ENCODE measurements at places on chromosomes 6 and 20. TPM values are rescaled to one million over a fixed set of nuclear protein-coding genes. Genes with fewer than 3 reads are reported as not detected.
A peak's percentile ranks its signal among the peaks of the same experiment; 100 is the strongest.

GRCh38 chr6:140572129-140572528 lies 1197.7 kb upstream of the CITED2 start:
- H3K4me1 ChIP-seq: peaks cover 14% of the 10 kb centered on the region
- H3K4me3 ChIP-seq: no peak overlapping the region
- H3K36me3 ChIP-seq: no peaks in the 10 kb centered on the region
- no peak for DNase-seq

- no peaks in the 10 kb centered on the region for H3K4me1 ChIP-seq
- H3K27me3 ChIP-seq: no peaks in the 10 kb centered on the region
- no peak overlapping the region for H3K27ac ChIP-seq
- no peak overlapping the region for H3K4me3 ChIP-seq
Observed at GRCh38 chr6:147906361-147906760, 397.9 kb downstream of the SAMD5 start.

- no peaks in the 10 kb centered on the region for H3K36me3 ChIP-seq
- no peak overlapping the region for H3K4me3 ChIP-seq
- no peaks in the 10 kb centered on the region for H3K4me1 ChIP-seq
- no peak for DNase-seq
Observed at GRCh38 chr6:47057830-47058540, 15.9 kb upstream of the ADGRF1 start.

DNA sequence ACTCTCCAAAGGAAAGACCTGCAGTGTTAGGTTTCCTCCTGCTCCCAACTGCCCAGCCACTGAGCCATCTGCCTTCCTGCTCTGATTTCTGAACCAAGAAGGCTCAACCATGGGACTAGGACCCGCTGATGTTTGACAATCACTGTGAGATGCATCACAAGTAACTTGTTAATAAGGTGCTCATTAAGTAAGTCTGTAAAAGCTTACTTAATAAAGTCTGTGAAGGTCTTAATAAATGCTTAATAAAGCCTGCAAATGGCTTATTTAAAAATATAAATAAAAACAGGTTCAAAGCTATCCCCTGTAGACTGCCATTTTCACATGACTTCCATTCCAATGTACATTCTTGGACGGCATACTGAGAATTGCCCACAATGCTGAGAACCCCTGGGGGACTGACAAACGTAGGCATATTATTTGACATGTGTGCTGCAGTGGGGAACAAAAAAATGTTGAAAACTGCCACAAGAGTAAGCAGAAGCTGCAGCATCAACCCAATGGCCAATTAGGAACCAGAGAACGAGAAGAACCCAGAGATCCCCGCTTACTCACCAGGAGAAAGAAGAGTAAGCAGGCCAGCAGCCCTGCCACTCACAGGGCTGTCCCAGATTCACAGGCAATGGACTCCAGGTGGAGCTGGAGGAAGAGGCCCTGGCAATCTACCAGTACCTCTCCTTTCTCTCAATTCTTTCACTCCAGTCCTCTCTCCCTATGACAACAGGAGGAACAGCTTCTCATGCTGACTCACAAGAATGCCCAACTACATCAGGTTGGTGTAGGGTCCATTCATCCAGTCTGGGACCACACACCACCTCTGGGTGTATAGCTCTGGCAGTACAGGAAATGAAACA lies 19.5 kb downstream of the KIF13A start:
- H3K27ac ChIP-seq: no peak overlapping the region
- no peak for DNase-seq
- no peak overlapping the region for H3K4me3 ChIP-seq
- no peaks in the 10 kb centered on the region for H3K36me3 ChIP-seq

GRCh38 chr6:104607501-104607900 lies 252.2 kb downstream of the HACE1 start:
- peaks cover 6% of the 10 kb centered on the region for H3K27me3 ChIP-seq
- H3K27ac ChIP-seq: no peak overlapping the region
- no peaks in the 10 kb centered on the region for H3K36me3 ChIP-seq
- H3K4me3 ChIP-seq: peak overlapping the region; percentile 52
- DNase-seq: no peak

DNA sequence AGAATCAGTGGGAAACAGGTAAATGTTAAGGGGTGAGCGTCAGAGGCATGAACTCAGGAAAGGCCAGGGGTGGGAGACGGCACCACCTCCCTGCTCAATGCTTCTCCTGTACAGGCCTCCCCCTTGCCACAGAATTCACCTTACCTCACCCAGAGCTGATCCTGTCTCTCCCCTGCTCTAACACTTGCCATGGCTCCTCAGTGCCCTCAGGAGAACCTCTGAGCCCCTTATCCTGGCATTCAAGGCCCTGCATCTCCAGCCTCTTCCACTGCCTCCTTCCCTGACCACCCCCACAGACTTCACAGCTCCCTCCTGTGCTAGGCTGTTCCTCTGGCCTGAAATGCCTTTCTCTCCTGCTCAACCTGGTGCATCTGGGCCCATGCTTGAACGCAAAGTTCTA lies 33.9 kb downstream of the BPIFB1 start:
- no peaks in the 10 kb centered on the region for H3K36me3 ChIP-seq
- H3K27me3 ChIP-seq: no peaks in the 10 kb centered on the region
- H3K4me3 ChIP-seq: no peak overlapping the region
- no peak overlapping the region for H3K27ac ChIP-seq
- no peaks in the 10 kb centered on the region for H3K4me1 ChIP-seq

The HTR1B gene
- total RNA-seq: not detected

GRCh38 chr6:150352321-150353296 lies 16.2 kb upstream of the IYD start:
- H3K4me3 ChIP-seq: no peak overlapping the region
- H3K27ac ChIP-seq: no peak overlapping the region
- no peaks in the 10 kb centered on the region for H3K36me3 ChIP-seq
- H3K4me1 ChIP-seq: no peaks in the 10 kb centered on the region
- DNase-seq: no peak

DNA sequence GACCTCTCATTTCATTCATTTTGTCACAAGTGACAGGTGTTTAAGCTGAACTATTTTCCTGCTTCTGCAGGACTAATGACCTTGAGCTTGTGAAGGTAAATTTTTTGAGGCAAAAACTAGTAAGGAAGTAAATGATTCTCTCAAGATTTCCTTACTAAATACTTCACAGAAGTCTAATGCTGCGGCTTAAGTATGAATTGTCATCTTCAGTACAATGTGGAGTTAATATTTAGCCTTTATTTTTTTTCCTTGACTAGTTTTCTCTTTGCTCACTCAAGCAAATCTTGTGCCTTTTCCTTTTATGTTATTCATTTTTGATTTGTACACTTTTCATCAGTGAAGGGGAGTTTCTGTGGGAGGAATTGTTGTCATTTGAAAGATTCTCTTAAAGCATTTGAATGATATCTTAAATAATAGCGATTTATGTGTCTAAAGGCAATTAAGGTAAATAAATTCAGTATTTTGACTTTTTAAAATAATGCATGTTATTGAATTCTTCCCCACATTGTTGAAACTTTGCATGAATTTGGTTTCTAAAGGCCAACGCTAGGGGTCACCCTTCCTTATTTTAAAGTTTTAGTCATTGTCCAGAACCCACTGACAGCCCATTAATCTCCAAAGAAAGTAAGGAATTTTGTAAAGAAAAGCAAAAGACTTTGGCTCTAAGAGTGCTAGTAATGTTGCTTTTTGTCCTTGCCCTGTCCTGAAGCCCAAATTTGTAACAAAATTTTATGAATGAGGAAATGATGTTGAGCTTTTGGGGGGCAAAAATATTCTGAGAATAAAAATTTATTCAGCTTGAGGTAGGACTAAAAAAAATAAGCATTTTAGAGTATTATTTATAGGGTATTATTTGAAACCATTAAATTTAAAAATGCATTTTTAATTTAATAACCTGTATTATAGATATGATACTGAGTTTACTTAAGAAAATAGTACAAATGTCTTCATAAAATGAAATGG lies 157.4 kb upstream of the LAMA2 start:
- peaks cover 40% of the 10 kb centered on the region for H3K27me3 ChIP-seq
- DNase-seq: peak; percentile 11
- peaks cover 4% of the 10 kb centered on the region for H3K4me1 ChIP-seq

DNA sequence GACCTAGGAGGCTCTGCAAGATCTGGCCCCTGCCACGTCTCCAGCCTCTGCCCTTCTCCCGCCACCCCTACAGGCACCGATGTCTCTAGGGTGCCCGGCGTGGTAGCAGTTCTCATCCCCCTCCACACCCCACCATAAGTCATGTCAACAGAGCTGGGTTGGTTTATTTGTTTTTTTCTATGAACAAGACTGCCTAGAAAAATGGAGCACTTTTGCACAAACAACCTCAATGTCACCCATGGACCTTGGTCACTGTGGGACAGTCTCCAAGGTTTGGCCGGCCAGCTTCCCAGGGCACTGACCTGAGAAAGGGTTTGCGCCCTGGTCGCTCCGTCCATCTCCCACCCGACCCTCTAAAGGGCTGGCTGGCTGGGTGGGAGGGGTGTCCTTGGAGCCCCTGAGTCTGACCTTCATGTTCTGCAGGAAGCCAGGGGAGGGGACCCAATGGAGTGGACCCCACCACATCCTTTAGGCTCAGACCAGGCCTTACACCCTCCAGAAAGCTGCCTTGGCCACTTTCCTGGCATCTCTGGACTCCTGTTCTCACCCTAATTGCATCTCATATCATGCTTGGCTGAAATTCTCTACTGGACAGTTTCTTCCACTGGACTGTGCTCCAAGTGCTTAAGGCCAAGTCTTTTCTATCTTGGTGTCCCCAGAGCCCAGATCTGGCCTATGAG lies 104.8 kb upstream of the PTPN1 start:
- no peak overlapping the region for H3K27ac ChIP-seq
- no peaks in the 10 kb centered on the region for H3K4me1 ChIP-seq
- no peaks in the 10 kb centered on the region for H3K36me3 ChIP-seq
- no peak overlapping the region for H3K4me3 ChIP-seq
- DNase-seq: no peak
- no peaks in the 10 kb centered on the region for H3K27me3 ChIP-seq

The SMOC2 gene
- not detected for total RNA-seq

GRCh38 chr20:64025826-64026412 lies 10.1 kb upstream of the C20orf204 start:
- H3K36me3 ChIP-seq: peaks cover 22% of the 10 kb centered on the region
- peaks cover 4% of the 10 kb centered on the region for H3K4me1 ChIP-seq
- H3K4me3 ChIP-seq: no peak overlapping the region
- no peaks in the 10 kb centered on the region for H3K27me3 ChIP-seq
- DNase-seq: no peak
- H3K27ac ChIP-seq: no peak overlapping the region

The EYS gene
- total RNA-seq: not detected

DNA sequence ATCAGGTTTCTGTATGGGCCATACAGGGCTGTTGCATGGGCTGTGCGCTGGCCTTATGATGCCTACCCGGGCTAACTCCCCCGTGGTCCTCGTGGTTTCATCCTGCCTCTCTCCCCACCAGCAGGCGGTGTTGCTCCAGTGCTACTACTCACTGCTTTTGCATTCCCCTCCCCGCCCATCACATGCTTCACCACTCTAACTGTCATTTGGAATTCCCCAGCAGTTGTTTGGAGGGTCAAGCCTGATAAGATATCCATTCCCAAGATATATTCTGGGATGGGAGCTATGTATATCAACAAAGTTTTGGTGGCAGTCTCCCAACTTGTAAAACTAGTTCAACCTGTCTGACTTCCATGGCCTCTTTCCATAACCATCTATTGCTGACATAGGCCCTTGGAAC lies 233.2 kb upstream of the SOX4 start:
- no peak for DNase-seq
- H3K27me3 ChIP-seq: no peaks in the 10 kb centered on the region
- H3K27ac ChIP-seq: no peak overlapping the region
- H3K4me3 ChIP-seq: no peak overlapping the region
- H3K36me3 ChIP-seq: no peaks in the 10 kb centered on the region

DNA sequence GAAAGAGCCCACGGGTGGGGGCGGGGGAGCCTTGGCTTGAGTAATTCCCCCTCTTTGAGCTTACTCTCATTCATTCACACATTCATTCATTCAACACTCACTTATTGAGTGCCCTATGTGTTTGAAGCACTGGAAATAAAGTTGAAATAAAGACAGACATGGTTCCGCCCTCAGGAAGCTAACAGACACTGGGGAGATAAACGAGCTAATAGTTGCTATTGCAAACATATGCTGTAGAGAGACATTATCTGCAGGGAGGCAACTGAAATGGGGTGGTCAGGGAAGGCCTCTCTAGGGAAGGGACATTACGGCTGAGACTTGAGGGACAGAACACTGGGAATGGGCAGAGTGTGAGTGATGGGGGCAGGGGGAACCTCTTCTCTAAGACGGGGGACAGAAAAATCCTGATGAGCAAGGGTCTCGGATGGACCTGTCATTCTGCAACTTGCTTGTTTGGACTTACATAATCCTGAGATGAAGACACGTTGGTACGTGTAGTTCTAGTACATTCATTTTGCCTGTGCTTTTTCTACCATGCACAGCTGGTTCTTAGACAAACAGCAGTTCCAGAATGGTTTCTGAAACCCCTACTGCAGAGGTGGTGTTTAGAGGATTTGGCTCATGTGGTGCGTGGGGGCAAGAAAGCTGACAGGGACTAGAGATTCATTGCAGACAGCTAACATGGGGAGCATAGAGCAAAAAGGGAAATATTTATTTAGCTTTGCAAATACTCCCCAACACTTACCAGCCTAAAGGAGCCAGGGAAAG lies 71.1 kb upstream of the BLCAP start:
- H3K4me1 ChIP-seq: no peaks in the 10 kb centered on the region
- H3K36me3 ChIP-seq: no peaks in the 10 kb centered on the region
- peaks cover 32% of the 10 kb centered on the region for H3K27me3 ChIP-seq
- DNase-seq: no peak
- no peak overlapping the region for H3K4me3 ChIP-seq
- H3K27ac ChIP-seq: no peak overlapping the region

DNA sequence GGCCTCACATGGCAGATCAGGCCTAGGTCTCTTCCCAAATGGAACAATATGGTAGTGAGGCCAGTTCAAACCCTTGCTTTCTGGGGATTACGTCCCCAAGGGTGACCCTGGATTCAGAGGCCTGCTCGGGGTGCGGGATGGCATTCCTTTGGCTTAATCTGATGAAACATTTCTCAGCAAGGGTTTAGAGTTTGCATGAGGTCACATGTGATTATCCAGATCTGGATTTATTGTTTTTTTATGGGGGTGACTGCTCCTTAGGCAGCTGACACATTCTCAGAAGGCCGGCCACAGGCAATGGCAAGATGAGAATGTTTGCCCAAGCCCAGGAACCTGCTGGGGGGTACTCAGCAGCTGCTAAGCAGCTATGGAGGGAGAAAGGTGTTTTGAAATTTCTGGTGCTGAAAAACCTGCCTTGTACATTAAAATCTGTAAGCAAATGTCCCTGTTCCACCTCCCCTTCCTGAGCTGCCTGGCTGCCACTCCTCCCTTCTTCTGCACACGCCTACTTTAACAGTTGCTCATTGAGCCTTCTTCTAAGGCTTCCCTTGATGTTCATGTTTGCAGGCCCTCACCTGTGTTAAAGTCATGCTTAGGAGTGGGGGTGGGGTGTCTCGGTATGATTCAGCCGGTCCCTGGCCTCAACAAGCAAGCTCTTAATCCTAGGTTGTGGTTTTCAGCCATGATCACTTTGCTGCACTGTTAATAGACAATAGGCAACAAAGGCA lies 37.9 kb upstream of the FUCA2 start:
- H3K4me3 ChIP-seq: peak overlapping the region; percentile 11
- H3K27ac ChIP-seq: peak overlapping the region; percentile 25
- H3K27me3 ChIP-seq: no peaks in the 10 kb centered on the region
- no peaks in the 10 kb centered on the region for H3K36me3 ChIP-seq
- DNase-seq: peak; percentile 53

The MCM3 gene
- total RNA-seq: 184 TPM

- DNase-seq: no peak
- H3K36me3 ChIP-seq: peaks cover 2% of the 10 kb centered on the region
- H3K27ac ChIP-seq: no peak overlapping the region
Observed at GRCh38 chr6:116858060-116858459, 19.0 kb upstream of the RFX6 start.
